Neural crest cell (in vitro differentiated cells): ENCODE measurements at places on chromosomes 12 and 14. TPM values are rescaled to one million over a fixed set of nuclear protein-coding genes. Genes with fewer than 3 reads are reported as not detected.

- no peak for DNase-seq
- no peaks in the 10 kb centered on the region for H3K4me1 ChIP-seq
- H3K36me3 ChIP-seq = no peaks in the 10 kb centered on the region
- no peak overlapping the region for H3K4me3 ChIP-seq
- H3K27me3 ChIP-seq = no peaks in the 10 kb centered on the region
Observed at GRCh38 chr14:49920935-49921334, 28.1 kb downstream of the ARF6 start.

OR9K2 gene
- not detected in 2 replicates for total RNA-seq

UNC119B gene
- total RNA-seq = 79.7 and 80.0 TPM in 2 replicates

DNA sequence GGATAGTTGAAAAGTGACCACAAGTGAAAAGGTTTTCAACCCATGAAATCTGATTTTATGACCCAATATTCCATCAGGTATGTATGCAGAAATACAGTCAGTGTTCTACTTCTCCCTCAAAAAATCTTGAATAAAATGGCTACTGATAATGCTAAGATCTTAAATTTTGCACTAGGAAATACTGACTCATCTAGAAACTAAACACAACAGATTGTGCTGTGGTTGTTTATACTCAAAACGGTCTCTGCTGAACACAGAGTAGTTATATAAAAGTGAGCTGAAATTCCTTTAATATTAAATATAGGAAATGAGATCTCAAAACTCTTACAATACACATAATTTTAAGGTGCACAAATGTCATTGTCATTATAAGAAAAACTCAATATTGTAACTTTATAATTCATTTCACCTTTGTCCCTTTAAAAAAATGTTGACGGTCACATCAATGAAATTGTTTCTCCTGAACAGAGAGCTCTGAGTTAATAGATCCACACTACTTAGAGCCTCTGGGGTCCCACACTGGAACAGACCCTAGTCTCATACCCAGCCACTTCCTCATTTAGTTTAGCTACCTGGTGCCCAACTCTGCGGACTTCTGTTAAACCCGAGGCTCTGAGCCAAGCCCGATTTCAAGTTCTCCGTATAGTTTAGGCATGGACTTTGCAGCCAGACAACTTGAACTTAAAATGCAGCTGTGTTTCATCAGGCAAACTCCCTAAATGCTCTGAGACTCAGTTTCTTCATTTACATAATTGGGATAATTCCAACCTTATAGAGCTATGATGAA lies 9.3 kb downstream of the COCH start:
- peaks cover 3% of the 10 kb centered on the region for H3K4me1 ChIP-seq
- H3K36me3 ChIP-seq = peaks cover 3% of the 10 kb centered on the region
- H3K27me3 ChIP-seq = no peaks in the 10 kb centered on the region
- H3K4me3 ChIP-seq = no peak overlapping the region
- H3K27ac ChIP-seq = no peak overlapping the region

GRCh38 chr12:91974541-91975085 lies 171.0 kb downstream of the BTG1 start:
- H3K27ac ChIP-seq = no peak overlapping the region
- H3K4me1 ChIP-seq = peaks cover 34% of the 10 kb centered on the region
- no peak overlapping the region for H3K4me3 ChIP-seq
- peaks cover 14% of the 10 kb centered on the region for H3K36me3 ChIP-seq
- H3K27me3 ChIP-seq = no peaks in the 10 kb centered on the region

DNA sequence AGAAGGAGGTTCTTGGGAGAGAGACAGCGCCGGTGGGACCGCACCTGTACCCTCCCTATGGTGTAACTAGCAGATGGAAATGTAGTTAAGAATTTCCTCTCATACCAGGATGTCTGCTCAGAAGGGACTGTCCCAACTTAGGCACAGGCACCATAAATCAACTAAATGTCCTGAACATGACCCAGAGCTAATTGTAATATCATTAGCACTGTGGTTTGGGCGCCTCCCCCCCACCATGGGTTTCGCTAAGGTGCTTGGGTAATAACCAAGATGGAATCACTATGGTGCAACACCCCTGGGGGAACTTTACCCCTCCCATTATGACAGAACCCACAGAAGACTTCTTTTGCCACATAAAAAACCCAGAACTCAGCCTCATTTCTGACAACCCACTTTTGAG lies 15.9 kb downstream of the ZNF641 start:
- H3K4me1 ChIP-seq = no peaks in the 10 kb centered on the region
- H3K27ac ChIP-seq = no peak overlapping the region
- H3K4me3 ChIP-seq = no peak overlapping the region
- DNase-seq = no peak
- peaks cover 8% of the 10 kb centered on the region for H3K36me3 ChIP-seq
- no peaks in the 10 kb centered on the region for H3K27me3 ChIP-seq

POU6F1 gene
- total RNA-seq = 7.7 and 9.3 TPM in 2 replicates

DNA sequence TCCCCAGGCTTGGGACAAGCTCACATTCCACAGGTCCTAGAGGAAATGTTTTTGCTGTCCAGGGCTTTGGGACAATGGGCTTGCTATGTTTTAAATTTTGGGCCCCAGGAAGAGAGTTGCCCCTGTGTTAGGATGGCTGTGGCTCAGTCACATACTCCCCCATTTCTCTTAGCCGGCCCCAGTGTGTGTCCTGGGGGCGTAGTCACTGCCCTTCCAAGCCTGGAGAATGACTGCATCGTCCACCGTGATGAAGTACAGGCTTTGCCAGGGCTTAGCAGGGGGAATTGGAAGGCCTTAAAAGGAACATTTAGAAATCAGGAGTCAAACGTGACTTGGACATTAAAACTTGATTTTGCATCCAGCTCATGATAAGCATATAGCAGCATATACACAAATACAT lies 293.6 kb downstream of the CACNA1C start:
- DNase-seq = no peak
- no peaks in the 10 kb centered on the region for H3K27me3 ChIP-seq
- H3K36me3 ChIP-seq = no peaks in the 10 kb centered on the region
- peaks cover 16% of the 10 kb centered on the region for H3K4me1 ChIP-seq

NANOG gene
- 0.05 TPM in 1 of 2 replicates, not detected in the other for total RNA-seq

DNA sequence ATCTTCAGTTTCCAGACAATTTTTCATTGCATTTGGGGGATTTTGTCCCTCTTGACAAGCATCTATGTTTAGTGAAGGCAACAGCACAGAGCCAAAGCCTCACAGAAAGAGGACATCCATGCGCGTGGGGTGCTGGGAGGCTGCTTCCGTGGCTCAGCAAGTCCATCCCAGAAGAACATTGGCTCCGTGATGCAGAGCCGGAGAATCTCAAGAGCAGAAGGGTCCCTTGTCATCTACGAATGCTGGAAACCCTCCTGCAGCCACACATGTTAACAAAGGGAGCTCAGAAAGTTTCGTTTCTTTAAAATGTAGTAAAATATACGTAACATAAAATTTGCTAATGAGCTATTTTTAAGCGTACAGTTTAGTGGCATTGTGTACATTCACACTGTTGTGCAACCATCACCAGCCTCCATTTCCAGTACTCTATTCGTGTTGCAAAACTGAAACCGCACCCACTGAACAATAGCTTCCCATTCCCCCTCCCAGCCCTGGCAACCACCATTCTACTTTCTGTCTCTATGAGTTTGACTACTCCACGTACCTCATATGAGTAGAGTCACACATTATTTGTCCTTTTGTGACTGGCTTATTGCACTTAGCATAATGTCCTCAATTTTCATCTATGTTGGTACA lies 185.9 kb downstream of the TTC7B start:
- H3K4me1 ChIP-seq = peaks cover 20% of the 10 kb centered on the region
- peak overlapping the region; percentile 89 for H3K27ac ChIP-seq
- peaks cover 7% of the 10 kb centered on the region for H3K36me3 ChIP-seq
- DNase-seq = no peak

- H3K27ac ChIP-seq = no peak overlapping the region
- no peak overlapping the region for H3K4me3 ChIP-seq
- H3K36me3 ChIP-seq = no peaks in the 10 kb centered on the region
- DNase-seq = no peak
Observed at GRCh38 chr12:84637926-84638325, 274.7 kb downstream of the SLC6A15 start.

DNA sequence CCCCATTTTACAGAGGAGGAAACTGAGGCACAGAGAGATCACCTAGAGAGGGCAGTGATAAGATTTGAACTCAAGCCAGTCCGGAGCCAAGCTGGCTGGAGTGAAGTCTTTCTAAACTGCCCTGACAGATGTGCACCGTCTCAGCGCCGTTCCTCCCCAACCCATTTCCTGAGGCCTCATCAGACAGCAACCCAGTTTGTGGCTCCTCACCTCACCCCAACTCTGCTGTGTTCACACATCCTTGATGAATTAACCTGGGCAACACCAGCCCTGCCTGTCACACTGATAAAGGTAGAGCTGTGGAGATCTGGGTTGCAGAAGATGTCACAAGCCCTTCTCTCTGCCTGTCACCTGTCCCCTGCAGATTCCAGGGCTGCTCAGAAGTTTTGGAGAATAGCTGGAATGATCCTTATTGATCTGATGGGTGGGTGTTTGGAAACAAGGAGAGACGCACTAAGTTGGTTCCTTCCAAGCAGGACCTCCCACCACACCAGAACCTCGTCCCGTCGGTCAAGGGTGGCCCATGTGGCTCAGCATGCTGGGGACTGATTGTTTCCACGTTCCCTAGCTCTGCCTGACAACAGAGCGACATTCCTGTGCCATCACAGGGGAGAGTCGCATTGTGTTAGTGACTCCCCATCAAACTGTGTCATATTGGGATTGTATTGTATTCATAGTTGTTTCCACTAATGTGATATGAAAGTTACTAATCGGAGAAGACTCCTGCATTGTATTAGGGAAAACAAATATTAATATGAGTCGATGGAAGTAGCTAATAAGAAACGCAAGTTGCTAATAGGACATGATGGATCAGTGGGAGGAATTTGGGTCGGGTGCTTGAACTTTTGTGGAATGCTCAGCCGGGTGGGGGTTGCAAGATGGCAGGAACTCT lies 200.6 kb downstream of the PHETA1 start:
- no peak overlapping the region for H3K27ac ChIP-seq
- H3K27me3 ChIP-seq = peaks cover 6% of the 10 kb centered on the region
- no peak overlapping the region for H3K4me3 ChIP-seq

CLEC9A gene
- not detected in 2 replicates for total RNA-seq

GRCh38 chr12:54286042-54287030 lies 5.8 kb downstream of the HNRNPA1 start:
- peak overlapping the region; percentile 20 for H3K27ac ChIP-seq
- H3K4me3 ChIP-seq = no peak overlapping the region
- H3K4me1 ChIP-seq = peaks cover 60% of the 10 kb centered on the region
- peaks cover 27% of the 10 kb centered on the region for H3K36me3 ChIP-seq

DNA sequence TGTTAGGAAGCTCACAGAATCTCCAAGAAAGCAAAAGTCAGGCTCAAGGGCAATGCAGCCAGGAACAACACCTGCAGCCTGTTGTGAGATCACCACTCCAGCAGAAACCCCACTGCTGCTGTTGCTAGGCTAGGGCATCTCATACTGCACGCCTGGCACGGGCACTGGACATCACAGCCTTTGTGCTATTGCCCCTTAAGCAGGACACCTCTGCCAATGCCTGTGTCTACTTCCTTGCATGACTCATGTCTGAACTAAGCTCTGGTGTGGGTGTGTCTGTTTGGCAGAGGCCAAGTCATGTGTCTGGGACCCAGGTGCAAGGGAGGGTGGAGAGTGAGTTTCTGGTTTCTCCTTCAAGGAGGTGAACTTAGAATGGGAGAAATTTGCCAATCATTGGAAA lies 10.0 kb upstream of the DDX47 start:
- H3K4me1 ChIP-seq = peaks cover 8% of the 10 kb centered on the region
- H3K36me3 ChIP-seq = no peaks in the 10 kb centered on the region
- H3K27ac ChIP-seq = no peak overlapping the region
- H3K4me3 ChIP-seq = no peak overlapping the region

DNA sequence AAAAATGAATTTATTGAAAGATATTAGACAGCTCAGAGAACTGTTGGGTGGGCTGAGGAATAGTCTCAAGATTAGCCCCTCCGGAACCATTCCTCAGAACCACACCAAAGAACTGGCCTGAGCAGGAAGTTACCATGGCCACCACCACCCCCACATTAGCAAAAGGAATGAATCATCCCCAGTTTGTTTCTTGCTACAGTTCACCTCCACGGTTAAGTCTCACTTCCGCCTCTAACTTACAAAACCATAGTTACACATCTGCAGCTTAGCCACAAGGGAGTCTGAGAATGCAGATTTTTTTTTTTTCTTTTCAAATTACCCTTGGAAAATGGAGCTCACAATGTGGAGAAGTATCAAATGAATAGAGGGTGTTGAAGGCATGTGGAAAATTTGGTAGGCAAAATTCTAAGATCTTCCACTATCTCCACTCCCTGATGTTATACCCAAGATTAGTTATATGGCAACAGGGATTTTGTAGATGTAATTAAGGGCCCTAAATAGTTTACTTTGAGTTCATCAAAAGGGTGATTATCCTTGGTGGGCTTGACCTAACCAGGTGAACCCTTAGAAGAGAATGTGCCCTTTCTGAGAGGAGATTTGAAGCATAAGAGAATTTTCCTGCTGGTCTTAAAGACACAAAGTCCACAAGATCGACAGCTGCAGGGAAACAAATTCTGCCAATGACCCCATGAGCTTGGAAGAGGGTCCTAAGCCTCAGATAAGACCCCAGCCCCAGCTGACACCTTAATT lies 129.8 kb upstream of the KRR1 start:
- H3K4me1 ChIP-seq = peaks cover 41% of the 10 kb centered on the region
- no peak overlapping the region for H3K27ac ChIP-seq
- H3K4me3 ChIP-seq = no peak overlapping the region
- H3K36me3 ChIP-seq = no peaks in the 10 kb centered on the region

GRCh38 chr12:47085815-47086252 lies 6.1 kb upstream of the AMIGO2 start:
- no peak for DNase-seq
- H3K36me3 ChIP-seq = no peaks in the 10 kb centered on the region
- H3K27ac ChIP-seq = peak overlapping the region; percentile 20
- peaks cover 64% of the 10 kb centered on the region for H3K4me1 ChIP-seq
- peak overlapping the region; percentile 69 for H3K4me3 ChIP-seq

GRCh38 chr12:96986883-96987523 lies 79.9 kb downstream of the NEDD1 start:
- H3K27ac ChIP-seq = no peak overlapping the region
- H3K4me3 ChIP-seq = peak overlapping the region; percentile 64
- peak; percentile 38 for DNase-seq
- peaks cover 3% of the 10 kb centered on the region for H3K27me3 ChIP-seq
- H3K4me1 ChIP-seq = peaks cover 68% of the 10 kb centered on the region

DNA sequence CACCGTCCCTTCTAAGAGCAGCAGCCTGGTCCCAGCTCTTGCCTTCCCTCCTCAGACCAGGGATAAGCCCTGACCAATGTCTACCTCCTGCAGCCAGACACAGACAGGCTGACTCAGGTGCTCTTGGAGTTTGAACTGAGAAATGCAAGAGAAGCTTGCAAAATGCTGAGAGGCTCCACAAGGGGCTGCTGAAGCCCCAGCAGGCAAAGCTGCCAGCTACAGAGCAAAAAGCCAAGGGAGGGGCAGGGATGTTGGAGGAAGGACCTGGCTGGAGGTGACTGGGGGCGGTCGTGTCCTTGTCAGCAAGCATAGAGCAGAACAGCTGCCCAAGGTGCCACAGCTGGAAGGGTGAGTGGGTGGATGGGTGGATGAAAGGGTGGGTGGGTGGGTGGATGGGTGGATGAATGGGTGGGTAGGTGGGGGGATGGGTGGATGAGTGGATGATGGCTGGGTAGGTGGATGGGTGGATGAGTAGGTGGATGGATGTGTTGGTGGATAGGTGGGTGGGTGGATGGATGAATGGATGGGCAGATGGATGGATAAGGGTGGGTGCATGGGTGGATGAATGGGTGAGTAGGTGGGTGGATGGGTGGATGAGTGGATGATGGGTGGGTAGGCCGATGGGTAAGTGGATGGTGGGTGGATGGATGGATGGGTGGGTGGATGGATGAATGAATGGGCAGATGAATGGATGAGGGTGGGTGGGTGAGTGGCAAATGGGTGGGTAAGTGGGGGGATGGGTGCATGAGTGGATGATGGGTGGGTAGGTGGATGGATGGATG lies 4.0 kb upstream of the INF2 start:
- H3K4me1 ChIP-seq = peaks cover 48% of the 10 kb centered on the region
- H3K36me3 ChIP-seq = no peaks in the 10 kb centered on the region
- H3K27ac ChIP-seq = no peak overlapping the region
- peak overlapping the region; percentile 33 for H3K4me3 ChIP-seq
- no peak for DNase-seq
- H3K27me3 ChIP-seq = no peaks in the 10 kb centered on the region
